ENCODE measurements at places on chromosomes 11 and 22. TPM values are rescaled to one million over a fixed set of nuclear protein-coding genes. Genes with fewer than 3 reads are reported as not detected.
A peak's percentile ranks its signal among the peaks of the same experiment; 100 is the strongest.

The NAALAD2 gene
- total RNA-seq: 1.8 TPM

The OR8G1 gene
- not detected for total RNA-seq

The FJX1 gene
- 10.3 TPM for total RNA-seq

The TMPRSS13 gene
- not detected for total RNA-seq

The ROBO4 gene
- total RNA-seq: 0.59 TPM

The OR52A1 gene
- total RNA-seq: not detected

DNA sequence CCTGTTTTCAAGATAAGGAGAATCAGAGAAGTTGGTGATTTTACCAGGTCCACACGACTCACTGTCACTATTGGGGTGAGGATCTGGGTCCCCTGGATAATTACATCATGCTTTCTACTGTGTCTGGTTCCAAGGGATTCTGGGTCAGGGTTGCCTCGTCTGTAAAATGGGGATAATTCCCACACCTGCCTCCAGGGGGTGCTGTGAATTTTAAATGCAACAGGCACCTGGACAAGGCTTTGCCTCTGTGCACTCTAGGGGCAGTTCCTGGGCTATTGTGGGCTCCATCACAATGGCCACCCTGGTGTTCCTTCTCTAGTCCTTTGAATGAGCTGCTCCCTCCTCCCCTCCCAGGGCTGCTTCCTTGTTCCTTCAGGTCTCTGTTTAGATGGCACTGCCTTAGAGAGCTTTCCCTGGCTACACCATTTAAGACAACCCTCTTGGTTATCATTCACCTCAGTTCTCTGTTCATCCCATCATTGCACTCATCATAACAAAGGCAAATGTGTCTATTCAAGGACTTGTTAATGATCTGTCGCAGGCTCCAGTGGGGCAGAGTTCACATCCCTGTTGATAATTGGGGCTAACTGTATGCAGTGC is 178.6 kb downstream of the MIAT start:
- peak; percentile 80 for DNase-seq

- DNase-seq: no peak
These were observed 363.1 kb downstream of the MN1 start for GRCh38 chr22:27438271-27438980.

GRCh38 chr11:44364596-44364995 is 54.7 kb upstream of the ALX4 start:
- DNase-seq: no peak

DNA sequence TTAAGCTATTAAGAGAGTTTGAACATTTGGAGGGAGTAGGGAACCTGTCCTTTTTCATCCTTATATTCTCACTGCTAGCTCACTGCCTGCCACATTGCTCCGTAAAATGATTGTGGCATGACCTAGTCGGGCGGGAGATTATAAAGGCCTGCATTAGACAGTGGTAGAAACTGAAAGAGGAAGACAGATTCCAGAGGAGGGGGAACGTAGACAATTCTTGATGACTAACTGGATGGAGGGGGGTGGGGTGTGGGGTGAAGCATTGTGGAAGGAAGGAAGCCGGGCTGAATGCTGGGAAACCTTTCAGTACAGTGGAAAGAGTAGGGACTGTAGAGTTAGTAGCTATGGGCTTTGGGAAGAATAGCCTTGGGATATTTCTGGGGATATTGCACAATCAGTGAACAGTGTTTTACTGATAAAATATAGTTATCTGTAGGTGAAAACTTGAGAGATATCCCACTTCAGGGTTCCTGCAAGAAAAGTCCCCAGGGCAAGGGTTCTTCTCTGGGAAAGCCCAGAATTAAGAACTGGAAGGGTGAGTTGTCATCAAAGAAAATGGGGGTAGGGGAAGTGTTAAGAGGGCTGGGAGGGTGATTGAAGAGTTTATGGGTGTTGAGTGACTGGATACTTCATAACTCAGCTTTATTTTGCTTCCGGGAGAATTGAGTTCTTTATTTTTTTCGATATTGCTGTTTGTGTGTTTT is 2.1 kb downstream of the MED15 start:
- DNase-seq: peak; percentile 95

DNA sequence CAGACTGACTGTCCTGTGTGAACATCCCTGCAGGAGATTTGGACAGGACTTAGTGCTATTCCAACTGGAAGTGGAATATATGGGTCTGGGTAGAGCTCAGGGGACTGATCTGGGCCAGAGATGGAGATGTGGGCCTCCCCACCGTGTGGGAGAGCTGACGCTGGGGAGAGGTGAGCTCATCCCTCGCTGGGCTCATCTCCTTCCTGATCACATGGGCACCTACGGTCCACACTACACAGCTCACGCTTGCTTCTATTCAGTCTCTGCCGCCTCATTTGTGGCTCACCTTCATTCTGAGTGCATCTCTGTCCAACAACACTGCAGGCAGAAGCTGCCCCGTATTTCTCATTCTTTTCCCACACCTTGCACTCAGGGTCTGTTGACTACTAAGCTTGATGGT is 16.6 kb upstream of the RAB1B start:
- peak; percentile 25 for DNase-seq

DNA sequence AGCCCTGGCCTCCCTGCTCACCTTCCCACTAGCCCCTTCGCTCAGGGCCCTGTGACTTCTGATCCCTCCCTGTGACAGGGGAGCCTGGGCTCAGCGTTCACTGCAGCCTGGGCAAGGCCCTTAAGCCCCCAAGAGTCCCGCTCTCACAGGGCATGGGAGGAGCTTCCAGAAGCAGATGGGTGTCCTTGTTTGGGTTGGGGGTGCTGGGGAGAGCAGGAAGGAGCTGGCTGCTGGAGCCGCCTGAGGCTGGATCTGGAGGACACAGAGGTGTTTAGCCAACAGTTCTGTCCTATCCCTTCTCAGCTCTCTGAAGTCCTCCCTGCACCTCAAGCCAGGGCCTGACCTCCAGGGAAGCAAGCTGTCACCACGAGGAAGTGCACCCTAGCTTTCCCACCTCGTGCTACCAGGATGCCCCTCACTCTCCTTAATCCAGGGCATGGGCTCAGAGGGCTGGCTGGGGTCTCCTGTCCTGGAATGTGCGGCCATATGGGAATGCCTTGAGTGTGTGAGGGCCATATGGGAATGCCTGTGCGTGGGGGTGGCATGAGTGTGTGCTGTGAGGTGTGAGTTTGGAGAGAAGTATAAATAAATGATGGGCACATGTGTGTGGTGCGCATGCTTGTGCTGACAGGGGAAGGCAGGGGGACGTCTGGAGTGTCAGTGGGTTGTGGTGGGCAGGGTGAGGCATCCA is 25.0 kb upstream of the TUB start:
- no peak for DNase-seq

DNA sequence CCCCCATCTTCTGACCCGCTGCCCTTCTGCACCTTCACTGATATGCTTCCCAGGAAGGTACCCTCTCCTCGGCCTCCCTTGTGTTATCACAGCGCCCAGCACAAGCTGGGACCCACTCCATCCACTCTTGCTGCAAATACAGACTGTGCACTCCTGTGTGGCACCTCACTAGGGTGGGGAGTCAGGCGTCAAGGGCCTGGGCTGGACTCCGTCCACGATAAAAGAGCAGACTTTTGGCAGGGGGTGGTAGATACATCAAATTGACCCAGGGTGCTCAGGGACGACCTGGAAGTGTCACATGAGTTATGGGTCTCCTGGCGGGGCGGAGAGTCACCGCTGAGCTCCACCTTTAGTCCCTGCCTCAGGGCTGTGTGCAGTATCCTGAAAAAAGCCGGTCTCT is 908 bp downstream of the TRPM5 start:
- no peak for DNase-seq

- DNase-seq: no peak
These were observed 159.4 kb downstream of the BUD13 start for GRCh38 chr11:116613206-116613875.

DNA sequence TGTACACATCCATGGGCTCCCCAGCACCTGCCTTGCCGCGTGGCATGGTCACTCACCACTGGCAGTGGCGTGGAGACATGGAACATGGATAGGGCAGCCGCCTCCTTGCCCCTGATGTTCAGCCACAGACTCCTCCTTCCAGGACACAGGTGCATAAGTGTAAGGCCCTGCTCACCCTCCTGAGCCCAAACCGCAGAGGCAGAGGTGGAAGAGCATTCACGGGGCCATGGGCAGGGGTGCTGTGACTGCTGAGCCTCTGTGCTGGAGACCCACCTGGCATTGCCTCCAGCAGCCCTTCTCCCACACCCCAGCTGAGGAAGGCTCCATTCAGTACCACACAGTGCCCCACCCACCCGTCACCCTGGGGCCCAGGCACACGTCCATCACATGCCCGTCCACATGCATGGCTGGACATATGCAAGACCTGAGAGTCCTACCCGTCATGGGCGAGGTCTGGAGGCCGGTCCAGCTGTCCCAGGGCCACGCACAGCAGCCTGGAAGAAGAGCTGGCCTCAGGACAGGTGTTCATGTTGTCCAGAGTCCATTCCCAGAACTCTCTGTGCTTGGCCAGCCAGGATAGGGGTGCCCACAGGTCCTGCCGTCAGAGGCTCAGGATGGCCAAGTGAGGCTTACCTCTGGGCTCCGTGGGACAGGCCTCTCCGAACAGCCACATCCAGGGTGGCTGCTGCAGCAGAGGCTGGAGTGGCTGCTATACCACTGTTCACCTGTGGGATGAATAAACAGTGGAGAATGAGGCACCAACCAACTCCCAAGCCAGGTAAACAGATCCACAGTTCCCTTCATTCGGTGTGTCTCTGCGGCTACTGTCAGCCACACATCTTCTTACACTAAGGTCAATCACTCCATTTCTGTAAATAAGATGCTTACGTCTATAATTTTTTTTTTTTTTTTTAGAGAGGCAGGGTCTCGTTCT is 1.7 kb upstream of the TUBGCP6 start:
- peak; percentile 82 for DNase-seq

DNA sequence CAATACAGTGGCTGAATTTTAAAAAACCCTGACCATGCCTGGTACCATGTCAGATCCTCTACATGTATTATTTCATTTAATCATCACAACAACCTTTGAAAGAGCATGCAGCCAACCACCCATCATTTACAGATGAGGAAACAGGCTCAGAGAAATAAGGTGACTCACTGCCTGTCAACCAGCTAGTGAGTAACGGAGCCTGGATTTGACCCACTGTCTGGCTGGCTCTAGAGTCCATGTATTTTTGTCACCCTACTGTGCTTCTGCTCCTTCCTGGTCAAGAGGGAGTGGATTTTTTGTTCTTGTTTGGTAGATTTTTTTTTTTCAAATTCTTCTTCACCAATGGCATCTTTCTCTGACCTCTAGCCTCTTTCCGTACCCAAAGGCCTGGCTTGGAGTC is 77.4 kb downstream of the CWC15 start:
- no peak for DNase-seq

GRCh38 chr22:22618448-22618847 is 26.0 kb upstream of the GGTLC2 start:
- DNase-seq: peak; percentile 37

GRCh38 chr11:126132319-126132718 is 69.7 kb upstream of the CDON start:
- DNase-seq: no peak

DNA sequence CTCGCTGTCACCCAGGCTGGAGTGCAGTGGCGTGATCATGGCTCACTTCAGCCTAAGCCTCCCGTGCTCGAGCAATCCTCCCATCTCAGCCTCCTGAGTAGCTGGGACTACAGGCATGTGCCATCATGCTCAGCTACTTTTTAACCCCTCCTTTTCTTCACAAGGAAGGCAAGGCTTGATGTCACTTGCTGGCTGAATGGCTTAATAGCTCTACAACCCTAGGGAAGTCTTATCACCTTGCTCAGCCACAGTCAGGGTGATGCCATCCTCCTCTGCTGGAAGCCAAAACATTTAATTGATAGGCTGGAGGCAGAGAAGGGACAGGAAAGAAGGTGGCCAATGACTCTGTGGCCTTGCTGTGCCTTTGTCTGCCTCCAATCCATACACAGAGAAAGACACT is 131.9 kb downstream of the MED15 start:
- DNase-seq: no peak

DNA sequence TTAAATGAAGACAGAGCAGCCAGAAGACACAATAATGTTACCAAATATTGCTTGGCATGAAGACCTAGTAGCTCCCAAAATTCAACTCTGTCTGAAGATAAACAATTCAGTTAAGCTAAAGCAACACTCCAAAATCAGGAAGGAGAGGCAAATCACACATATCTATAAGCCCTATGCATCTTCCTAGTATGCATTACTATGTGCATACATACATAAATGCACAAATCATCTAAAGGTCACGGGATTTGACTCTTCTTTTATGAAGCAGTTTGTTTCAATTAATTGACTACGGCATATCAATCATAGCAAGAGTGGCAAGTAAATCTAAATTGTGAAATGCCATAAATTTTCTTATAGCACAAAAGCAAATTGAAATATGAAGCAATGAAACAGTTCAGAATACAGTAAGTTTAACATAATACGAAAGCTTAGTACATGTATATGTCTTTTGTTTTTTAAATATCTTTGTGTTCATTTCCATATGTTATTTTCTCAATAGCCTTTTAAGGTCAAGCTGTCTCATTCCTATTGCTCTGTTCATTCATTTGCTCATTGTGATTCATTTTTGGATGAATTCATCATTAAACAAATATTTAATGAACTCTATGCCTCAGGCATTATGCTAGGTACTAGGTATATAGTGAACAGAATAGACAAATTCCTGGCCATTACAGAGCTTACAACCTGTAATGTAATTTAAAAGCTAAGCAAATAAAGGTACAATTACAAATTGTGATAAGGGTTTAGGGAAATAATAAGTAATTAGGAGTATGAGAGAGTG is 540.5 kb downstream of the DLG2 start:
- DNase-seq: peak; percentile 61

DNA sequence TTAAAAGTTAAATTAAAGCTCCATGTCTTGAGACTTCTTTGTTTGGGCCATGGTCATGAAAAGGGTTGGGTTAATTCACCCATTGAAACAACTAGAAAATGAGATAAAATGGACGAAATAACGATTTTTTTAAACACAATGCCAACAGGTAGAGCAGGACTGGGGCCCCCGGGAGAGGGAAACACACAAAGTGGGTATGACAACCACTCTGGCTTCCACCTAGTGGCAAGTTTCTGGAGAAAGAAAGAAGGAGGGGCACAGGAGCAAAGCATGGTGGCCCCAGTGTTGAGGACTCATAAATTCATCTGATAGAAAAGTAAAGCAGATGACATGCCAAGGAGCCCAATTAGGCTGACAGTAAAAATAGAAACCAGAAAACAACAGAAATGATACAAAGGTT is 68.4 kb downstream of the MYEOV start:
- DNase-seq: no peak

GRCh38 chr11:125519860-125520834 is 24.1 kb upstream of the FEZ1 start:
- no peak for DNase-seq

DNA sequence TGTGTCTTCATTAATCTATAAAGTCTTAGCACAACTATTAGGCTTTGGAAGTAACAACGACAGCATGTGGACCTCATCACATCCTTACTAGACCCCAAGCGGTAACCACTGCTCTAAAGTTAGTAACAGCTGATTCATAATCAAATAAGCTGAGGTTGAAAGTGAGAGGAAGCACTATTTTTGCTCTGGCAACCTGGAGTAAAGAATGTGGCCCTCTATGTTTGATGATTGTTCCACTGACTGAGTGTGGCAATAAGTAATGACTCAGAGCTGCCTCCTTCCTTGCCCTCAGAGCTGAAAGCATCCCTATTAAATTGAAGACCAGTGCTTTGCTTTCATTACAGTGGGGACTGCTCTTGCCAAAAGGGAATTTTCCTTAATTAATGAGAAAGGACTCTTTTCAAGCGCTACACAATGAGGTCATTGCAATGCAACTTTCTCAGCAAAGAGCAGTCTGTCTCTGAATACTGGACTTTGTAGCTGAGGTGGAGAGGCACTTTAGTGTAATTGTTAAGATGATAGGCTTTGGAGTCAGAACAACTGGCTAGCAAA is 906.1 kb upstream of the RAG2 start:
- peak; percentile 30 for DNase-seq

- DNase-seq: peak; percentile 90
These were observed 3.4 kb downstream of the CLPB start for GRCh38 chr11:72430741-72431570.

- peak; percentile 93 for DNase-seq
These were observed 63.9 kb downstream of the MYH9 start for GRCh38 chr22:36323855-36324331.
